G401 (cell line): ENCODE measurements at places on chromosomes 12 and 14.

GRCh38 chr12:33184161-33184560 is 255.5 kb downstream of the SYT10 start:
- DNase-seq = no peak

DNA sequence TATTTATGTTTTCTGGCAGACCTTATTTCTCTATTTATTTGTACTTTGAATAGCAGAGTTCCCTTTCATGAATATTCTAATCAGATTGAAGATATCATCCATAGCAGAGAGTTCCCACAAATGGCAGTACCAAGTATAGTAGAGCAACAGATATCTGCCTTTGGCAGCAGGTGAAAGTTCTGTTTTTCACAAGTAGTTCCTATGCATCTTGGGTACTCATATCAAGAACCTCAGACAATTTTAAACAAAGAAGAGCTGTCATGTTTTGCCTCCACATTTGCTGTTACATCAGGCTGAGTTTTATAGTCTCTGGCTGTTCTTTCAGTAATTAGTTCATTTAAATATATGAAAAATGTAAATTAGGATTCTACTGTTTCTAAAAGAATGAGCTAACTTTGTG is 252.0 kb downstream of the KCNC2 start:
- DNase-seq = no peak

DNA sequence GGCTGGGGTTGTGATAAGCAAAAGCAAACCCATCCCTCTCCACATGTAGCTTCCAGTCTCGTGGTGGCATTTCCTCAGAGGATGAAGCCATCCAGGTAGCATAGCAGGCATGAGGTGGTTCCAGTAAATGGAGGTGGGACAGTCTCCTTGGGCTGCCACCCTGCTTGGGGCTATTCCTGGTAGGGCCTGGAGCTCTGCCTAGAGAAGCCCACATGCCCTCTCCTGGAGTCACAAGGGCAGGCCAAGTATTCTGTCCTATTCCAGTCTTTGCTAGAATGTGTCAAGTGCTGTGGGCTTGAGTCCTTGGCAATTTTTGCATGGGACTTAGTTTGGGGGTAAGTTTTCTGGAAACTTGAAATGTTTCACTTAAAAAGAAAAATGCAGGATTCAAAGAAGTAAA is 469.9 kb downstream of the DPF3 start:
- DNase-seq = no peak

DNA sequence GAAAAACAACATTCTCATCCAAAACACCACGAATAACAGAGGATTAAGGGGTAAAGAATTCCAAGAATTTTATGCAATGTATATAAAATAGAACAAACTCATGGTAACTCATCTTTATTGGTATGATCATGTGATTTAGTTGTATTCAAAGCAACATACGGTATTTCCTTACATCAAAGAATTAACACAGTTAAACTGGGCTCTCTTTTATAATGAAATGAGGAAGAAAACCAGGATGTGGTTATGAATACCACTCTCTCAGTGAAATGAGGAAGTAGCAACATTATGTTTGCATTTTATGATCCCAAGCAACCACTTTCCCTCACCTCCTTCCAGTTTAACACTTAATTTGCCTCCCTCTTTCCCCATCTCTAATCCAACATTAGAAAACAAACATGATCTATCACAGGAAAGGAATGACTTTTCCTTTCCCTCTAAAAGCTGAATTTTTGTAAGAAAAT is 22.9 kb downstream of the SPTLC2 start:
- no peak for DNase-seq

GRCh38 chr14:59055439-59056045 is 132.9 kb upstream of the DAAM1 start:
- peak; percentile 74 for DNase-seq

DNA sequence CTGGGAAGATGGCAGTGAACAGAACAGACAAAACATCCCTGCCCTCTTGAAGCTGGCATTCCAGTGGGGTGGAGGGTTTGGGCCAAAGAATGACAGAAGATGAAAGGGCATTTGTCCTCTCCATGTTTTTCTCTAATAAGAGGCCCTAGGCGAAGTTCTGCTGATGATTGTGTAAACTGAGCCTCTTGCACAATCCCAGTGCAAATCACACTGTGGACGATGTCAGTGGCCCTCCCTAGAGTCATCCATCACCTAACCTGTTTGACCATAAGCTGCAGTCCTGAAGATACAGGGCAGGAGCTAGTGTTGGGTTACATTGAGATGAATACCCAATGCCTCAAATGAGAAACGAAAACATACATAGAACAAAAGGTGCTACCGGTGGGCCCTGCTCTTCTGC is 622.4 kb upstream of the TBX3 start:
- no peak for DNase-seq

DNA sequence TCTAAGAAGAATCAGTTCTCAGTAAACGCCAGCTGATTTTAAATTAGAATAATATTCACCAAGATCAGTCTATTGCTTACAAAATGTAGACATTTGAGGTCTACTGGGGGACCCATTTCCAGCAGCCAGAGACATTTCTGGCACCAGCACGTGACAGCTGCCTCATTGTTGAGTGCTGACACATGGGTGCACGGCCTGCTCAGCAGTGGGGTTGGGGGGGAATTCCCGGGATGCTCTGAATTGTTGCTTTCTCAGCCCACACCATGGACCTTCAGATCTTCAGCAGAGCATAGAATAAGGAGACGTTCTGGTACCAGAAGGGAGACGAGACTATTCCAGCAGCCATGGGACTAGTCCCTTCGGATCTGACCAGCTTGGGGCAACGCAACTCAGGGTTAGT is 18.3 kb downstream of the PLEKHG7 start:
- DNase-seq = no peak

GRCh38 chr14:65346895-65347294 is 65.6 kb upstream of the FUT8 start:
- DNase-seq = no peak

GRCh38 chr14:87251011-87251410 is 742.0 kb downstream of the GALC start:
- no peak for DNase-seq

GRCh38 chr14:102655137-102655536 is 62.7 kb downstream of the RCOR1 start:
- DNase-seq = no peak

DNA sequence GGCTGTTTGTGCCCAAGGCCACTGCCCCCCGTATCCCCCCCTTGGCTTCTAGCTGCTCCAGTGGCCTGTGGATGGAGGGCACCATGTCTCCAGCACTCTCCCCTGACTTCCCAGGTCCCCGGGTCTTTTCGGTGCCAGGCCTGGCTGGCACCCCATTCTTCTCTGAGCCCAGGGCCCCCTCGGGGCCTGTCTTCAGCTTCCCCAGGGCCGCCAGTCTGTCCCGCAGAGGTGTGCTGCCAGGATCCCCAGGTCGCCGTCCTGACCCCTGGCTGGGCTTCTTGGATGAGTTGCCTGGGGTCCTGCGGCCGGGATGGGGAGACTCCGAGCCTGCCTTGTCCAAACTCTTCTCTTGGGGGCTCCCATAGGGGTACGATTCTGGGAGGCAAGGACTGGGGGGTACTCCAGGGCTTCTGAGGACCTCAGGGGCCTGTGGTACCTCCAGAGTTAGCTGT is 32.5 kb downstream of the NCKAP5L start:
- no peak for DNase-seq

DNA sequence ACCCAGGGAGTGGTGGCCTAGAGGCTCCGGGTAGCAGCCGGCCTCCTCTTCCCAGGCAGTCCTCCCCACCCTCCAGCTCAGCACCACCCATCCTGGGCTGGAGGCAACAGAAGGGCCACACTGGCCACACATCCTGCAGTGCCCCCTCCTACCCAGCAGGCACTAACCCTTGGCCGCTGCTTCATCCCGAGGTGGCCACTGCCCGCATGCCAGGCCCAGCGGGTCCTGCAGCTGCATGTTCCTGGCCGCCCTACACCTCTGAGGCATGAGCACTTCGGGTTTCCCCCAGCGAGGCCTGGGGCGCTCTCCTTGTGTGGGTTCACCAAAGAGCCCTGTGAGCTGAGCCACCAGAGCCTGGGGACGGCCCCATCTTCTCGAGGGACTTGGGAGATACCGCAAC is 61.4 kb downstream of the CCNK start:
- no peak for DNase-seq

DNA sequence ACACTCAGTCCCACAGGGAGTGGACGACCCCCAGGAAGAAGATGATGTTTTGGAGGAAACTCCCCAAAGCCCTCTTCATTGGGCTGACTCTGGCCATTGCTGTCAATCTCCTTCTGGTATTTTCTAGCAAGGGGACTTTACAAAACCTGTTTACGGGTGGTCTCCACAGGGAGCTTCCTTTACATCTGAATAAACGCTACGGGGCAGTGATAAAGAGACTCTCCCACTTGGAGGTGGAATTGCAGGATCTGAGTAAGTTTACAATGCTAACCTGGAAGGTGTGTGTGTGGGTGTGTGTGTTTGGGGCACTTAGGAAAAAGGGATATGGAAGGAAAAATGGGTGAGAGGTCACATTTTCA is 416 bp downstream of the GALNT8 start:
- no peak for DNase-seq

- DNase-seq = no peak
These were observed 53.7 kb downstream of the PLEKHA5 start for GRCh38 chr12:19183121-19183838.

GRCh38 chr14:63167044-63167443 is 37.2 kb upstream of the RHOJ start:
- DNase-seq = no peak

DNA sequence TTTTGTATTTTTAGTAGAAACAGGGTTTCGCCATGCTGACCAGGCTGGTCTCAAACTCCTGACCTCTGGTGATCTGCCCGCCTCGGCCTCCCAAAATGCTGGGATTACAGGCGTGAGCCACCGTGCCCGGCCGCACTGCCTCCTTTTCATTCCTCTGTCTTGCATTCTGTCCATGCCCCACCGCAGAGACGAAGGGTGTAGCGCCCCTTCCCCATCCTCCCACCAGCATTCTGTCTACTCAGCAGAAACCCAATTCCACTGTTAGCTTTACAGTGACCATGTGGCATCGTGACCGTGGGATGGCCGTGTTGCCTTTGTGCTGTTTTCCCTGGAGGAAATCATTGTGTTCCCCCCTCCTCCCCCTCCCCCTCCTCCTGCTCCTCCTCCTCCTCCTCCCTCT is 10.3 kb downstream of the TEX22 start:
- no peak for DNase-seq

GRCh38 chr14:51628238-51628637 is 23.5 kb upstream of the FRMD6 start:
- DNase-seq = no peak

GRCh38 chr12:42382013-42382696 is 56.2 kb downstream of the PPHLN1 start:
- no peak for DNase-seq

DNA sequence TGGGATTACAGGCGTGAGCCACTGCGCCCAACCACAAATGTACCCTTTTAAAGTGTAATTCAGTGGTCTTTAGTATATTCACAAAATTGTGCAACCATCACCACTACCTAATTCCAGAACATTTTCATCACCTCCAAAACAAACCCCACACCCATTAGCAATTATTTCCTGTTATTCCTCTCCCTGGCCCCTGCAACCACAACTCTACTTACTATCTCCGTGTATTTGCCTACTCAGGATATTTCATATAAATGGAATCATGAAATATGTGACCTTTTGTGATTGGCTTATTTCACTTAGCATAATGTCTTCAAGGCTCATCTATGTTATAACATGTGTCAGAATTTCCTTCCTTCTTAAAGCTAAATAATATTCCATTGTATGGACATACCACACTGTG is 16.0 kb upstream of the AQP2 start:
- no peak for DNase-seq

GRCh38 chr14:70814466-70814865 is 5.2 kb upstream of the MAP3K9 start:
- no peak for DNase-seq

GRCh38 chr12:66716522-66716921 is 37.6 kb upstream of the GRIP1 start:
- DNase-seq = no peak

DNA sequence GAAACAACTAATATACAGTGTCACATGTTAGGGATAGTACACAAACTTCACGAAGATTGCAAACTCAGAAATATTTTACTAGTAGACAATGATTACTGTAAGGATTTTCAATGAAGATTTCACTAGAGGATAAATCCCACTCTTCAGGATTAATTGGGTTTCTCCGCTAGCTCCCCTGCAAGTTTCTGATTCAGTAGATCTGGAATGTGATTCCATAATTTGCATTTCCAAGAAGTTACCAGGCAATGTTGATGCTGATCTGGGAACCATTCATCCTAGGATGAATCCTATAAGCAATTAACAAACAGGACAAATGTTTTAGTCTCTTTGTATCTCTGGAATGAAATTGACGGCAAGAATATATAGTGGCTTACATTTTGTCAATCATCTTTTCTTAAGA is 272.4 kb downstream of the ALX1 start:
- DNase-seq = no peak

- DNase-seq = no peak
These were observed 116.9 kb upstream of the AEBP2 start for GRCh38 chr12:19322376-19322775.

- no peak for DNase-seq
These were observed 280.2 kb downstream of the CACNA1C start for GRCh38 chr12:2332947-2333346.

DNA sequence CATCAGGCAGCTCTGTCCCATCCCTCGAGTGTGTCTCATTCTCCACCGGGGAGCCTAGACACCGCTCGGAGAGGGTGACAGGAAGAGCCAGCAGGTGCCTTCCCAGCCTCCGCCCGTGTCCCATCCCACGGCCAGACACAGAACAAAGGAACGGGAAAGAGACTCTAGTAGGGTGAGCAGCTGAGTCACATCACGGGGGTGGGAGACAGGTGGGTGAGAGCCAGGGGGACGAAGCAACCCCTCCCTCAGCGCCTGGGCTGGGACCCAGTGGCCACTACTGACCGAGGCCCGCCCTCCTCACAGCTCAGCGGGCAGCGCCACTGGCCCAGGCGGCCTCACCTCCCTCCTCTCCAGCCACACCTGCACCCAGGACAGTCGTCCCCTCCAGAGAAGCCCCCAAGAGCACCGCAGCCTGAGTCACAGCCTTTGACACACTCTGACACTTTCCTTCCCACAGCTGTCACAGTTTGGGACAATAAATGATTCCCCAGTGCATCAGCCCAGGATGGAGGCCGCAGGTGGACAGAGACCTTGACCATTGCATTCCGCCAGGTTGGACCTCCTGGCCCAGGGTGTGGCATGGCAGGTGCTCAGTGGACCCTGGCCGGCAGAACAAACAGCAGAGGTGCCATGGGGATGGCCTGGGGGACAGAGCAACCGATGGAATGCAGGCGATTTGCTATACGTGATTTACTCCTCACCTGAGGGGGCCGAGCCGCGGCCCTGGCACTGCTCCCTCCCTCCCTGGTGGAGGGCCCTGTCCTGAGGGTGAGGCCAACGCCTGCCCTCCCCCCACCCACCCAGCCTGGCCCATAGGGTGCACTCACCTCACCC is 45.4 kb upstream of the GALNT9 start:
- DNase-seq = no peak
